Activated CD4-positive, alpha-beta T cell treated with anti-CD3 and anti-CD28 coated beads for 1 hour (primary cell): ENCODE measurements at places on chromosomes 2 and 18.

DNA sequence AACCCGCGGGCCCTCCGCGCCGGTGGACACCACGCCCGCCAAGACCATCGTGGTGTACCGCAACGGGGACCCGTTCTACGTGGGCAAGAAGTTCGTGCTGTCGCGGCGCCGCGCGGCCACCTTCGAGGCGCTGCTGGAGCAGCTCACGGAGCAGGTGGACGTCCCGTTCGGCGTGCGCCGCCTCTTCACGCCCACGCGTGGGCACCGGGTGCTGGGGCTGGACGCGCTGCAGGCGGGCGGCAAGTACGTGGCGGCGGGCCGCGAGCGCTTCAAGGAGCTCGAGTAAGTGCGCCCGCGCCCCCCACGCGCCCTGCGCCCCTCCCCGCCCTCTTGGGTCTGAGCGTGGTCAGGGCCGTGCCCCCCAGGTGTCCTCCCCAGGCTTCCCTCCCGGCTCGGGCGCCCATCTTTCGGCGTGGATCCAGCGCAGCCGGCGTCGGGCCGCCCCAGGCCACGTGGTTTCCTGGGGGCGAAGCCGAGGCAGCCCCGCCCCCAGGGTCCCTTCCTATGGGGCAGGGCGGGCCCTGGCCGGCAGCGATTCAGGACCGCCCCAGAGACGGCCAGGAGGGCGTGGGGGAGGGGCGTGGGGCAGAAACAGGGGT is 481 bp downstream of the DCDC2C start:
- DNase-seq: no peak

GRCh38 chr2:110869472-110870446 is 137.4 kb downstream of the ACOXL start:
- DNase-seq: no peak

GRCh38 chr18:9617006-9617542 is 2.7 kb upstream of the PPP4R1 start:
- no peak for DNase-seq

- no peak for DNase-seq
Measured at GRCh38 chr2:135629520-135629919, 98.2 kb downstream of the R3HDM1 start.

- no peak for DNase-seq
Measured at GRCh38 chr18:31376477-31376876, at the start of gene DSG4. TSS of gene DSG4 (plus strand) at chr18:31376777. CDS start at chr18:31376912, 135 bp downstream.

- peak; percentile 3 for DNase-seq
Measured at GRCh38 chr2:128313931-128314347, 4.7 kb downstream of the HS6ST1 start.
